ENCODE measurements at places on chromosomes 4 and X. TPM values are rescaled to one million over a fixed set of nuclear protein-coding genes. Genes with fewer than 3 reads are reported as not detected.
A peak's percentile ranks its signal among the peaks of the same experiment; 100 is the strongest.

The ANTXR2 gene
- 90.1 TPM for total RNA-seq

GRCh38 chr4:10747186-10747585 is 62.6 kb upstream of the CLNK start:
- no peak for DNase-seq

The INTU gene
- total RNA-seq, result not detected

DNA sequence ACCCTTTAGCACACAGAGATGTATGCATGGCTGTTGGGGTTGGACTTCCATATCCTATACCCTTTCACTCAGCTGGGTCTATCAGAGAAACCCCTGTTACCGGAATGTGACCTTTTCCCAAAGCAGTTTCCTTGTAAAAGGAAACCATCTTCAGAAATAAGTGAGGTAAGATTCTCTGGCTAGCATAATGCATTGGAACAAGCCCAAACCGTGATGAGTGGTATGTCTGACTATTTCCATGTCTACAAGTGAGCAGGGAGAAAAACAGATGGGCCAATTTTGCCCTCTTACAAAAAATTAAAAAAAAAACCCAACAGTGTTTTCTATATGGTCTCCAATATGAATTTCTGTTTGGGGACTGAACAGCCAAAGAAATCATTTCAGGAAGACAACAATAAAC is 283.9 kb downstream of the SMARCA1 start:
- DNase-seq, result no peak

DNA sequence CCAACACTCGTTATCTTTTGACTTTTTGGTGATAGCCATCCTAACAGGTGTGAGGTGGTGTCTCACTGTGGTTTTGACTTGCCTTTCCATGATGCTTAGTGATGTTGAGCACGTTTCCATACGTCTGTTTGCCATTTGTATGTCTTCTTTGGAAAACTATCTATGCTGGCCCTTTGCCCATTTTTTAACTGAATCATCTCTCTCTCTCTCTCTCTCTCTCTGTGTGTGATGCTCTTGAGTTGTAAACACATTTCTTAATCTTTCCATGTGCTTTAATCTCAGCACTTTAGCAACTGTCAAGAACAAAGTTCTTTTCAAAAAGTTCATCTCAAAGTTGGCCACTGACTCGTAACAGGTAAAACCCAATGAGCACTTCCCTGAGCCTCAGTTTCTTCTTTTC is 10.5 kb downstream of the SORBS2 start:
- DNase-seq, result no peak

DNA sequence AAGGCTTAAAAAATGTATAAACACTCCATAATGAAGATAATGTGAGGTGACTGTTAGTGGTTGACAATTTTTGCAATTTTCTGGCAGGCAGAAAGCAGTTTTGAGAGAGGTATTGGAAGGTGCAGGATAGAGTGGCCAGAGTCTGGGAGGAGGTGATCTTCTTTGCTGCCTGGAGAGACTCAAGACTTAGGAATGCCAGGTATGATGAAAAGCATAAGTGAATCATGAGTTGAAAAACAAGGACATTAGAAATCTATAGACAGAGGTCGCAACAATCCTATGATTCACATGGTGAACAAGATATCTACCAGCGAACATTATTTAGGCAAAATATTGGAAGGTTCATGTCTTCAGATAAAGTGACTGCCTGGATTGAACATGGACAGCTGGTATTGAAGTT is 118.5 kb downstream of the CFAP299 start:
- no peak for DNase-seq

DNA sequence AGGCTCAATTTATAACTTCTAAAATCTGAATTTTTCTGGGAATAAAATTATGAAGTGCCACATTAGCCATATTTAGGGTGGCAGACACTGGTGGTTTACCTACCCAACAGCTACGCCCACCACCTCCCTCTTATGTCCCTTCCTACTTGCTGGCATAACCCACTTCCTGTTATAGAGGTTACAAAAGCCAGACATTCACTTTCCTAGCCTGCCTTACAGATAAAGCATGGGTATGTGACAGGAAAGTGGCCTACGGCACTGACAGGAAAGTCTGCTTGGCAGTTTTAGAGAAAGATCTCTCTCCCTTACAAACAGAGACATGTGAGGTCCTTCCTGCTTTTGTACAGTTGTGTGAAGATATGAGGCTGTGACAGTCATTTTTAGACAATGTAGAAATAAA is 12.4 kb downstream of the DDX53 start:
- DNase-seq, result no peak

DNA sequence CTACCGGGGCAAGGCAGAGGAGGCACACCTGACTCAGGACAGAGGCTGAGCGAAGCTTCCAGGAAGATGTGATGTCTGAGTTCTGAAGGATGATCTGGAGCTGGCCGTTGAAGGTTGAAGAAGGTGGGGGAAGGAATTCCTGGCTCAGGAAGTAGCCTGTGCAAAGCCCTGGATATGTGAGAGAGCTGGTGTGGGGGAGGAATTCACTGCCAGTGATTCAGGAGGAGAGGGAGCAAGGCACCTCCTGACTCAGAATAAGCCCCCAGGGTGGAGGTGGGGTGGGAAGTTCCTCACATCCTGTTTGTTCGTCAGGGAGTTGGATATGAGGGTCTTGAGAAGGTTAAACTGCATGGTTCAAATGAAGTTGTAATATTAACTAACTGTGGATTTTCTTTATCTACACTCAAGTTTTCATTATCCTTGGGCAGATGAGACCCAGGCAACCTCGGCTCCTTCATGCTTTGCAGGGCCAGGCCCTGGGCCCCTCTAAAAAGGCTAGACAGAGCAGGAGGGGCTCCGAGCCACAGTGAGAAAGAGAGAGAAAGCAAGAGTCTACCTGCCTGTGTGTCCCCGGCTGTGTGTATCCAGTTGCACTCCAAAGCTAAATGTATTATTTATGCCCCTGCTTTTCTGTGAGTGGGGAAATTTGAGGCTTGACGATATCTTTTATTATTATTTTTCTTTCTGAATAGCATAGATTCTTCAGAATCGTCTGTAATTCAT is 7.1 kb downstream of the NHSL2 start:
- no peak for DNase-seq

- no peak for DNase-seq
Observed at GRCh38 chr4:8247047-8247930, 22.3 kb upstream of the HTRA3 start.

The RAI2 gene
- total RNA-seq, result 1.2 TPM

DNA sequence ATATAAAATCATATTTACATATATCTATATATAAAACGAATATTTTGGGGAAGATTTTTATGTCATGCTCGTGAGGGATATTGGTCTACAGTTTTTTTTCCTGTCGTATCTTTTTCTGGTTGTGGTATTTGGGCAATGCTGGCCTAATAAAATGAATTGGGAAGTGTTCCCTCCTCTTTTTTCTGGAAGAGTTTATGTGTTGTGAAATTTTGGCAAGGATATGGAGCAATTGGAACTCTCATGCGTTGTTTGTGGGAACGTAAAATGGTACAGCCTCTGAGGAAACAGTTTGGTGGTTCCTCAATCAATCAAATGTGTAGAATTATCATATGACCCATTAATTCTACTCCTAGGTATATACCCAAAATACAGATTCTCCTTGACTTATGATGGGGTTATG is 69.8 kb downstream of the ZNF182 start:
- DNase-seq, result no peak

- DNase-seq, result no peak
Observed at GRCh38 chrX:45154033-45154360, 46.7 kb downstream of the DIPK2B start.

The SLC35A2 gene
- 13.8 TPM for total RNA-seq

DNA sequence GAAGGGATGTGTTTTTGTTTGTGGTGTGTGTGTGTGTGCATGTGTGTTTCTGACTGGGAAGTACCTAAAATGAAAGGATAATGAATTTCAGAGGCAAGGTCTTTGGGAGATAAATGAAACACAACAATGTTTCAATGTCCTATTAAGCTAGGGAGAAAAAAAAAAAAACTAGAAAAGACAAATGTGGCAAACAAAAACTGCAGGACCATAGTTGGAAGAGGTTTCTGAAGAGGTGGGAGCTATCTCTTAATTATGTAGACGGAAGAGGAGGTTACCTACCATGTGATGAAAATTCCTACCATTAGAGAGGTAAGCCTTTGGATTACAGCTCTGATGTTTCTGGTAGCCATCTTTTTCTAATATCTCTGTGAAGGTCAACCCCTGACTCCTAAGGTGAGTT is at the start of gene TRPC5OS:
Gene TRPC5OS (plus strand): TSS at position 301 of the 400 bp plus-strand sequence. CDS start 25,669 bp downstream, outside the sequence.
- no peak for DNase-seq

The BTC gene
- not detected for total RNA-seq

GRCh38 chr4:26105337-26105736 is 191.3 kb downstream of the SMIM20 start:
- no peak for DNase-seq

The VGLL1 gene
- total RNA-seq, result not detected

- no peak for DNase-seq
Observed at GRCh38 chrX:43644124-43644701, 11.9 kb upstream of the MAOA start.

- peak; percentile 45 for DNase-seq
Observed at GRCh38 chrX:130097507-130098209, 12.6 kb downstream of the ELF4 start.

DNA sequence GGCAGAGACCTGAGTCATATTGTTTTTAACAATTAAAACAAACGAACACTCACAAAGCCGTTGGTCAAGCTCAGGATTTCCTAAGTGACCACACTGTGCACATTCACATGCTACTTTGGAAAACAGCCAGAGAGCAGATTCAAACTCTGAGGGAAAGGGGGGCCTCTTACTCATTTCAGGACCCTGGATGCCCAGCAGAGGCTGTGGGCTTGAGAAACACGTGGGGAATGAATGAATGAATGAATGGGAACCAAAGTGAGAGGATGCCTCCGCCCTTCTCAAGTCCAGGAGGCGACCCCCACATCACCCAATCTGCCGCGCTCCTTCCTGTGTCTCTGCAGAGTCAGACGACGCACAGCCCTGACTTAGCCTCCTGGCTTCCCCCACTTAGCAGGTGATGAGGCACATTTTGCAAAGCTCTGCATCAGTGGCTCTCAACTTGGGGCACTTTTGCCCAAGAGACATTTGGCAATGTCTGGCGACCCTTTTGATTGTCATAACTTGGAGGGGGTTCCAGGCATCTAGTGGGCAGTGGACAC is 76.0 kb downstream of the ABLIM2 start:
- DNase-seq, result no peak

DNA sequence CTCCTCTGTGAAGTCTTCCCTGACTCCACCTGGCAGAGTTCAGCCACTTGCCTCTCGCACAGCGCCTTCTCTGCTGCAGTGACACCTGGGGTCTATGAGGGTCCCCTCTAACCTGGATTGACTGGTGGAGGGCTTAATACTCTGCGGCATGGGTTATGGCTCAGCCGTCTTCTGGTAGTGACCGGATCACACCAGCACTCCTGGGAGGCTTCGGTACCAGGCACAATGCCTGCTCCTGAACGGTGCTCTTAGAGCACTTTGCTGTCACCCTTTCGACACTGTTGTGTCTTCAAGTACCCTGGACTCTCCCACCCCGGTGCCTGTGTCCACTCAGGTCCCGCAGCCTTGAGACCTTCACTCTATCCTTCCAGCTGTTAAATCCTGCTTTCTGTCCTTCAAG is 50.0 kb downstream of the C4orf50 start:
- no peak for DNase-seq

The MAPK10 gene
- not detected for total RNA-seq

DNA sequence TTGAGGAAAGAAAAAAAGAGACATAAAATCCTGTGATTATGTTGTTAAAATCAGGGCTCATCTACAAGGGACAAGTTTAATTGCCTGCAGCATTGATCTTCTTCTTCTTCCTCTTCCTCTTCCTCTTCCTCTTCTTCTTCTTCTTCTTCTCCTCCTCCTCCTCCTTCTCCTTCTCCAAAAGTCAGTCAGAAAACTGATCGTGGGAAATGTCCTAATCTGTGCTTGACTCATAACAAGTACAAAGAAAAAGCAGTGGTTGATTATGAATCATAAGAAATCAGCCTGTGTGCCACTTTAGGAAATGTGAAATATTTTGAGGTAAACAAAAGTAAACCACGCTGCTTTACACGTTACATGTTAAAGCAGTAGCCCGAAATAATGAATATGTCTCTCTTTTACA is 2.7 kb upstream of the ATP10D start:
- no peak for DNase-seq

The CC2D2A gene
- total RNA-seq, result not detected

- no peak for DNase-seq
Observed at GRCh38 chr4:56976283-56976836, 1.0 kb downstream of the NOA1 start.

- DNase-seq, result no peak
Observed at GRCh38 chrX:104854188-104854587, 288.2 kb downstream of the IL1RAPL2 start.

DNA sequence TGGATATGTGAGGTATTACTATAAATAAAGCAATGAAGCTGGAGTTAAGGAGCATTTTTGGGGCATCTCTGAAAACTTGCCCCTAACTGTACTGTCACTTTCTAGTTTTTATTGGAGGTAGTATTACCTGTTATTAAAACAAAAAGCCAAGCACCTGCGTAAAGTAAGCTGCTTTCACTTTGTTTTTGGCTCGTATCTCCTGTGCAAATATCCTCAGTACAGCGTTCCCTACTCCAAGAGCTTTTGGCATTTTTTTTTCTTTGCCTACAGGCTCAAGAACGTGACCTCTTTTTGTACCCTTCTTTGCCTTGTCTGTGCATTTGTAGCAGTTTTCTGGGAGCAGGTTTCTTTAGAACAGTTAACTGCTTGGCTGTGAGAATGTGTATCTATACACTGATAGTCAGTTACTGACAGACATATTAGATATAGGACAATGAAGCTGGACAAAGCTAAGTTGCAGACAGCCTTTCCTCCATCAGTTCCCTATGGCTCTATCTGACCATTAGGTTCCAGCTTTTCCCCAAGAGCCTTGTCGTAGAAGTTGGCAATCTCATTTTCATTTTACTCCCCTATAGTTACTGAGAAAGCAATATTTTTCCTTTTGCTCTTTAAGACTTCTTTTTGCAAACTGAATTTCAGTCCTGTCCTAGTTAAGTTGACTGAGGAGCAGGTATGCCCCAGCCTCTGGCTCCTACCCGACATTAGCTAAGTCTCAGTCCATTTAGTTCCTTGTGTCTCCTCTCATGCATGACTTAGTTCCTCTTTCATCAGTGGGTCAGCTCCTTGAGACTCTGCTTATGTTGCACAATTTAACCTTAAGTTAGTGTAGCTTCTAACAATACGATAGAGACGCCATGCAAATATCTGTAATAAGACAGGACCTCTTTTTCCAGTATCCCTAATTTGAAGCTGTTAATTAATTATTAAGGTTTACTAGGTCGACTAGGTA is 71.5 kb upstream of the HPRT1 start:
- DNase-seq, result no peak

DNA sequence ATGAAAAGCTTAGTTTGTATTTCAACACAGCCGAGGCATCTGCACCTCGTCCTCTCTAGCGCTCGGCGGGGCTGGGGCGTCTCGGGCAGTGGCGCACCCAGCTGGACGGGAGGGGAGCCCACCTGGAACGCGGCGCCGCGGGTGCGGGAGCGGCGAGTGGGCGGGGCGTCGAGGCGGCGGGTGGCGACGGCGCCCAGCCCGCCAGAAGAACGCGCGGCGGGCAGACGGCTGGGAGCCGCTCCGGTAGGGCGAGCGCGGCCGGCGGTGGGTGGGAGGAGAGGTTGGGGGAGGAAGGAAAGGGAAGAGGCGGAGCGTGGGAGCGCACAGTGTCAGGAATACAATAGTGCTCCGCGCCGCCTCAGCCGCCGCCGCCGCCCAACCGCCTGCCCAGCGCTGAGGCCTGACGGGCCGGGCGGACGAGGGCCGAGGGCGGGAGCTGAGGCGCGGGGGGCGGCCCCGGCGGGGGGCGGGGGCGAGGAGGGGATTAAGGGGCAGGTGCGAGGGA is at the start of gene JADE3:
Gene JADE3 (plus strand): TSS at position 324 of the 505 bp plus-strand sequence. CDS start 72,474 bp downstream, outside the sequence.
- peak; percentile 12 for DNase-seq

GRCh38 chr4:120158046-120158445 is 91.4 kb upstream of the MAD2L1 start:
- no peak for DNase-seq
